ENCODE measurements at places on chromosomes 5 and 9.

- no peak for DNase-seq
Measured at GRCh38 chr9:85431339-85432102, 310.2 kb downstream of the AGTPBP1 start.

DNA sequence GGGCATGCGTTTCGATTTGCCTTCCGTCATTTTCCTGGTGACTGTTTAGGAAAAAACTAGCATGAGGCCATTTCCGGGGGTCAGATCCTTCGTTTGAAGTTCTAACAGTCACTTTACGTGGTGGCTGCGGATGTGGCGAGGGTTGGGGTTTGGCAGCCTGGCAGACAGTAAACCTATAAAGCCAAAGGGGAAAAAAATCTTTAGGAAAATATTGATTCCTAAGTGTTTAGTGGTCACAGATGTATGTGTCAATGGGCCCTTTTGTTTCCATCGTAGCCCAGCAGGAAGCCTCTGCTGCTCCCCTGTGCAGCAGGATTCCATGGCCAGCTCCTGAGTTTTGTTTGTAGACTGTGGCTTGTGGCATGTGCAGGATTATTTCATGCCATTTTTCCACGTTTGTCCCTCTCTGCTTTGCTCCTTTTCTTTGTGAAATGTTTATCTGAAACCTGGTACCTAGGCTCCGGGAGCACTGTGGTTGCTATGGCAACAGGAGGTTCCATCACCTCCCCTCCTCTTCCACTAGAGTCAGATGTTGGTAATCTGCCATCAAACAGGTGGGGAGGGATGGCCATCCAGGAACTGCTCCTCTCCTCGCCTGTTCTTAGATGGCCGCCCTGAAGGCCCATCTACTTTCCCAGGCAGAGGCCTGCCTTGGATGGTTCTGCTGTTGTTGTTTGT lies 202.3 kb downstream of the AOPEP start:
- DNase-seq = no peak

GRCh38 chr5:129148-129547 lies 37.2 kb downstream of the PLEKHG4B start:
- no peak for DNase-seq

- DNase-seq = no peak
Measured at GRCh38 chr5:55989860-55990259, 4.9 kb downstream of the IL6ST start.

DNA sequence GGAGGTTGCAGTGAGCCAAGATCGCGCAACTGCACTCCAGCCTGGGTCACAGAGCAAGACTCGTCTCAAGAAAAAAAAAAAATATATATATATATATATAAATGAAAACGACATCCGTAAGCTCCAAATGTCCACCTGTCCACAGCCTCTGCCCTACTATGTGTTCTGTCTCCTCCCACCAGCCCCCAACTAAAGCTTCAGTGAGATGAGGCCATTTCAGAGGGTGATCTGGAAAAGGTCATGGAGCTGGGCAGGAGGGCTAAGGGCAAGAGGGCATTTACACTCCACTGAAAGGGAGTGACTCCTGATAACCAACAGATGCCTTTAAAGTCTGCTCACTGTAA lies 2.4 kb downstream of the SPRY4 start:
- DNase-seq = no peak

GRCh38 chr9:125544988-125545651 lies 161.9 kb downstream of the MAPKAP1 start:
- no peak for DNase-seq

GRCh38 chr9:3521966-3522365 lies 3.8 kb downstream of the RFX3 start:
- DNase-seq = no peak

DNA sequence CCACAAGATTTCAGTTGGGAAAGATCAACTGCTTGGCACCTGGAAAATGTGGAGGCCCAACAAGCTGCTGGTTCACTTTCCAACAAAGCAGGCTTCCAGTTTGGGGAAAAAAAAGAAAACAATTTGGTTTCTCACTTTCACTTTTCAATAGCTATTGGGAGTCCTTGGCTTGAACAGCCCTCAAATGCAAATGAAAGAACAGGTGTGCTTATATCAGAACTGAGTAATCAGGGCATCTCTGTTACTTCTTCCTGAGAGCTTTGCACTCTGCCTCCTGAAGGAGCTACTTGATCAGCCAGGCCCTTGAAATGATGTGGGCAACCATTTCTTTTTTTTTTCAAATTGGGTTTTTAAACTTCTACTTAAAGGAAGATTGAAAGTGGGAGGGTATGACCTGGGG lies 73.5 kb downstream of the MFAP3 start:
- DNase-seq = no peak

- DNase-seq = no peak
Measured at GRCh38 chr5:7087719-7088297, 308.1 kb upstream of the ADCY2 start.

DNA sequence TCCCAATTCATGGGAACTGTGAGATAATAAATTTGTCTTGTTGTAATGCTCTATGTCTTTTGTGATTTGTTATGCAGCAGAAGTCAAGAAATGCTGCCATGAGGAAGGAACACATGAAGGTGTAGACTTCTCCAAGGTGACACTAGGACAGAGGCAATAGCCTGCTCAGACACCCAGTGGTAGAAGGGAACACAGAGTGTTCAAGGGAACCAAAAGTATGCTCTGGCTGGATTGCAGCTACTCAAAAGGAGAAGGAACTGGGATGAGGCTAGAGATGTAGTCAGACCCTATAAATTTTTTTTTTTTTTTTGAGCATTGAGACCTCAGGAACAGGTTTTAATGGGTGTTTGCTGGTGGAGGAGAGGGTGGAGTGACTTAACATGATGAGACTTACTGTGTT lies 232.5 kb downstream of the PARP8 start:
- no peak for DNase-seq

DNA sequence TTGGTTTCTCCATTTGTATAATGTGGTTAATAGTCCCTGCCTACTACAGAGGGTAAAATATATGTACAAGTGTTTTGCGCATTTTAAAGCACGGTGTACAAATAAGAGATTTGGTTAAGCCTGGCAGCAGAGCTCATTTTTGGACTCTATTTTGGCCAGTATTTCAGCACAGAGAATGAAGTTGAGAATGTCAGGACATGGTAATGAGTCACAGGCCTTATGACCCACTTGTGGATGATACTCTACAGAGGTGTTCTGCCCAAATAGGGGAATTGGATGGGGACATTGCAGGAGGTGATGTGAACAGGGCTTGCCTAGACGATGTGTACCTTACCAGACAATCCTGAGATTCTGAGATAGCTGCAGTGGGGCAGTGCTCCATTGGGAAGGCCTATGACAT lies 50.6 kb downstream of the MELK start:
- DNase-seq = no peak

- no peak for DNase-seq
Measured at GRCh38 chr5:97906135-97906534, 723.1 kb upstream of the RIOK2 start.

- DNase-seq = no peak
Measured at GRCh38 chr5:128579093-128579492, 41.0 kb upstream of the FBN2 start.

GRCh38 chr9:93587651-93588347 lies 11.4 kb downstream of the PHF2 start:
- peak; percentile 64 for DNase-seq

GRCh38 chr5:82754759-82755158 lies 322.4 kb downstream of the TMEM167A start:
- no peak for DNase-seq

- DNase-seq = no peak
Measured at GRCh38 chr5:112125903-112126302, 293.2 kb downstream of the EPB41L4A start.

DNA sequence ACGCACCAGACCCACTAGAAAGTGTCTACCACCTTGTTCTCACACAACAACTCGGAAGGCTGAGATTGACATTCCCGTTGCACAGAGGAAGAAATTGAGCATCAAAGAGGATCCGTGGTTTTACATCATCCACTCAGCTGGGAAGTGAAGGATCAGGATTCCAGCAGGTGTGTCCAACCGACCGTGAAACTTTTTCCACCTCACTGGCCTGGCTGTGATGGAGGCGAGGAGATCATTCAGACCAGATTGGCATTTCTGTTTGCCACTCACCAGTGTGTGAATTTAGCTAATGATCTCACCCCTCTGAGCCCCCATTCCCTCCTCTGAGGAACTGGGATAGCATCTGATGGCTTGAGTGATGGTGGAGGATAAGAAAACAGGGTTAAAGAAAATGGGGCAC lies 46.7 kb upstream of the CPLX2 start:
- no peak for DNase-seq

- no peak for DNase-seq
Measured at GRCh38 chr9:110897943-110898342, 140.3 kb downstream of the LPAR1 start.

- no peak for DNase-seq
Measured at GRCh38 chr9:122075135-122076030, 17.7 kb downstream of the TTLL11 start.

DNA sequence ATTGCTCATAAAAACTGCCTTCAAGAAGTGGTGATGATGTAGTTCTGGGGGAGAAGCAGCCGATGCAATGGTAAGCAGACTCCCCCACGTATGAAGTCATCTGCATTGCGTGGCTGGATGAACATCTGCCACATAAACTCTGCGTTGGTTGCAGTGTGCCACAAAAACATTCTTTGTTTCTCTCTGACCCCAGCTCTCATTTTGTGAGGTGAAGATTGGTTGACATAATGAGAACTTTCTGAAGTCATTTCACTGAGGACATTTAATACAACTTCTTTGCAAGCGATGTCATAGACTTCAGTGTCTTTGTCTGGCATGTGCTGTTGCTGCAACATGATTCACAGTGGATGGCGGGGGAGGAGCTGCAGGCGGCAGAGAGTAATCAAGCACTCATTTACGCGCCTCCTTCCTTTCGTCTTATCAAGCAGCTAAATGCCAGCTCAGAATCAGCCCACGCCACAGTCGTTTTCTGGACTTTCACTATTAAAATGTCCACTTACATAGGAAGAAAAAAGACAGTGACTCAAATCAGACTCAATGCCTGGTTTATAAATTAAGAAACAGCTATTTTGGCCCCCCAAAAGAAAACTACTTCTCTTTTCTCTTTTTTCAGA lies 91.5 kb upstream of the NFIL3 start:
- DNase-seq = no peak

DNA sequence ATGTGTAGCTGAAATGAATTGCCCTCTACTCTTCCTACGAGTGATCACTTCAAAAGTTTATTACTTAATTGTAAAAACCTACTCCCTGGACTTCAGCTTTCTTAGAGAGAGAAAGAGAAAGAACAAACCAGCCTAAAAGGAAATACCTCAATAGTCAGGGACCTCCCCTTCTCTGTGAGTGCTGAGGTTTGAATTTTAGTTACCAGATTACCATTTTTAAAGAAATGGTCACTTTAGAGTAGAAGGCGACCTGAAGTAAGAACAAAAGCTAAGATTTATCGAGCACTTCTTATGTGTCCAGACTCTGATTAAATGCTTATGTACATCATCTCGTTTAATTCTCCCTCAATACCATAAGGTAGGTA lies 11.3 kb downstream of the RAPGEF1 start:
- DNase-seq = no peak

- DNase-seq = no peak
Measured at GRCh38 chr5:79837761-79838551, 148.3 kb downstream of the CMYA5 start.

GRCh38 chr5:147576646-147577535 lies 67.0 kb upstream of the DPYSL3 start:
- no peak for DNase-seq

GRCh38 chr5:179319123-179319522 lies 26.1 kb downstream of the ADAMTS2 start:
- peak; percentile 60 for DNase-seq

- DNase-seq = no peak
Measured at GRCh38 chr9:120899490-120900068, 22.6 kb upstream of the PHF19 start.

GRCh38 chr9:15277400-15278090 lies 29.5 kb downstream of the TTC39B start:
- no peak for DNase-seq

DNA sequence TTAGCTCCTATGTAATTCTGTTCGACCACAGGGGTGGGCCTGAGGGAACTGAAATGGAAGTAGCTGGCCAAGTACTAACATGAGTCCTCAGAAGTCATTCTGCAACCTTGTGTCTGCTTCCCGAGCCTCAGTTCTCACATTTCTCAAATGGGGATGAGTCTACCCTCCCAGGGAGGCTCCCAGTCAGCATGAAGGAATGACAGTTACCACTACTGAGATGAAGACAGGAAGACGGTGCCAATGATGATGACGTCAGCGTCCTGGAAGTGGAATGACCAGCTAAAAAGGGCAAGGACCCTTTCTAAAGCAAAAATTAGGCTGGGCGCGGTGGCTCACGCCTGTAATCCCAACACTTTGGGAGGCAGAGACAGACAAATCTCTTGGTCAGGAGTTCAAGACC lies 6.8 kb downstream of the PIP5KL1 start:
- no peak for DNase-seq

- no peak for DNase-seq
Measured at GRCh38 chr9:13369431-13369830, 89.9 kb upstream of the MPDZ start.

DNA sequence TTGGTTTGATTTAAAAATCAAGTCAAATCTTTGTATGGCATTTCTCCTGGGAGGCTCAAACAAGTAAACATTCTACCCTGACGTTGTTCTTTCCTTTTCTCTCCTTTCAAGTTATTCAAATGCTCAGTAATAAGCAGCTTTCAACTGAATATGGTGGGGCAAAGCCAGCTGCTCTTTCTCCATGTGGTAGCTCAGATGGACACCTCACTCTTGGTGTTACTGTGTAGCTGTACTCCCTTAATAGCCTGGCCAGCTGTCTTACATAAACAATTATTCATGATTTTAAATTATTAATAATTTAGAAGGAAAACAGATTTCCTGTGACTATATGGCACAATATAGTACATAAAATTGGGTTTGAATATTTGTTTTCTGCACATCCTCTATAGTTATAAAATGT lies 165.2 kb downstream of the PDE4D start:
- DNase-seq = no peak

DNA sequence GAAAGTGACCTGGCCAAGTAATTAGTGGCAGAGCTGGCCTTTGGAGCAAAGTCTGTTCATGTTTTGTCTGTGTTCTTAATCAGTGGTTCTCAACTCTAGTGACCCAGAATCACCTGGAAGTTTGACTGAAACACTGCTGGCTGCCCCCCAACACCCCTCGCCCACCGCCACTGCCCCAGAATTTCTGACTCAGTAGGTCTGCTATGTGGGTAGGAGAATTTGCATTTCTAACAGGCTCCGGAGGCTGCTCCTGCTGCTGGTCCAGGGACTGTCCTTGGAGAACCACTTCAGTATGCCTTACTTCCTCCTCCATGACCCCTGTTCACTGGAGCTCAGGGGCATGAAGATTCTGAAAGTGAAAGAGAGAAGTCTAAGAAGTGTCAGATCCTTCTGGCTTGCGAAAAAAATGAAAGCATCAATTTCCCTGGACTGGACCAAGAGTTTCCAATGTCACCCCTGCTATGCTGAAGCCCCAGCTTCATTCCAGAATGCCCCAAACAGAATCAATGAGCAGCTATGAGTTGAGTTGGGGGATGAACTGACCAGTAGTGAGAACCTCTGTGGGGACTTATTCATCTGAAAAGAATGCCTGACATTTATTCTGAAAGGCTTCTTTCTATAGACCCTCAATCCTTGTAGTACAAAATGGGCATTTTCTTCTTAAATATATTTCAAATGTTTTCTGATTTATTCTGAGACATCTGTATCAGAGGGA lies 20.8 kb upstream of the COL15A1 start:
- no peak for DNase-seq

All from spleen (tissue), 13 donors.